Stimulated activated CD4-positive, alpha-beta T cell treated with anti-CD3 and anti-CD28 coated beads, Interleukin-15, amount 100 ng/mL, for 1 hour (primary cell): ENCODE measurements at places on chromosomes 13 and 19.

DNA sequence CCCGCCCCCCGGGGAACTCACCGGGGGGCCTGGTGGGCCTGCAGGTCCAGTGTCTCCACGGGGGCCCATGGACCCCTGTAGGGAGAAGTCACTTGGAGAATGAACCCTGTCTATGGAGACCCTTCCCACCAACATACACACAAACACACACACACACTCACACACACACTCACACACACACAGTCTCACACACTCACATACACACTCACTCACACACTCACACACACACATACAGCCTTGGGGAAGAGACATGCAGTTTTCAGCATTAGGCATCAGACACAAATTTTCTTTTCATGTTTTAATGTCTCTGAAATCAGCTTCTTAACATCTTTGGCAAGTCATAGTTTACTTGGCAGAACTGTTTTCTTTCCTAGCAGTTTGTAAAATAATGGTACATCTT lies 31.0 kb upstream of the OLFM2 start:
- DNase-seq: no peak

GRCh38 chr19:45569619-45570421 lies 14.8 kb downstream of the OPA3 start:
- peak; percentile 42 for DNase-seq

DNA sequence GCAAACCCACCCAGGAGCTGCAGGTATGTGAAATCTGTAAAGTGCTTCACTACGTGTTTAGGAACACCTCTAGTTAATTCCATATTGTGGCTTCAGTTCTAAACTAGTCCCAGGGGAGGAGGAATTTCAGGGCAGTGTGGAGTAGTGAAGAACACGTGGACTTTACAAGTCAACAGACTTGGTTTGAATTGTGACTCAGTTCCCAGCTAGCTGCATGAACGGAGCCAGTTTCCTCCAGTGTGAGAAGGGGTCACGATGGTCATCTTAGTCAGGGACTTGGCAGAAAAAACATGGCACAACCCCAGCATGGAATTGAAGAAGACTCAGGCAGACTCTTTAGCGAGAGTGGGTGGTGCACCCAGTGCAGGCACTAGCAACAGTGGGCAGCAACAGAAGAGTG lies 175.7 kb upstream of the UBL3 start:
- no peak for DNase-seq

GRCh38 chr19:58356766-58357480 lies 3.6 kb upstream of the A1BG start:
- no peak for DNase-seq

GRCh38 chr19:4369888-4370260 lies 26.5 kb downstream of the MPND start:
- peak; percentile 53 for DNase-seq

DNA sequence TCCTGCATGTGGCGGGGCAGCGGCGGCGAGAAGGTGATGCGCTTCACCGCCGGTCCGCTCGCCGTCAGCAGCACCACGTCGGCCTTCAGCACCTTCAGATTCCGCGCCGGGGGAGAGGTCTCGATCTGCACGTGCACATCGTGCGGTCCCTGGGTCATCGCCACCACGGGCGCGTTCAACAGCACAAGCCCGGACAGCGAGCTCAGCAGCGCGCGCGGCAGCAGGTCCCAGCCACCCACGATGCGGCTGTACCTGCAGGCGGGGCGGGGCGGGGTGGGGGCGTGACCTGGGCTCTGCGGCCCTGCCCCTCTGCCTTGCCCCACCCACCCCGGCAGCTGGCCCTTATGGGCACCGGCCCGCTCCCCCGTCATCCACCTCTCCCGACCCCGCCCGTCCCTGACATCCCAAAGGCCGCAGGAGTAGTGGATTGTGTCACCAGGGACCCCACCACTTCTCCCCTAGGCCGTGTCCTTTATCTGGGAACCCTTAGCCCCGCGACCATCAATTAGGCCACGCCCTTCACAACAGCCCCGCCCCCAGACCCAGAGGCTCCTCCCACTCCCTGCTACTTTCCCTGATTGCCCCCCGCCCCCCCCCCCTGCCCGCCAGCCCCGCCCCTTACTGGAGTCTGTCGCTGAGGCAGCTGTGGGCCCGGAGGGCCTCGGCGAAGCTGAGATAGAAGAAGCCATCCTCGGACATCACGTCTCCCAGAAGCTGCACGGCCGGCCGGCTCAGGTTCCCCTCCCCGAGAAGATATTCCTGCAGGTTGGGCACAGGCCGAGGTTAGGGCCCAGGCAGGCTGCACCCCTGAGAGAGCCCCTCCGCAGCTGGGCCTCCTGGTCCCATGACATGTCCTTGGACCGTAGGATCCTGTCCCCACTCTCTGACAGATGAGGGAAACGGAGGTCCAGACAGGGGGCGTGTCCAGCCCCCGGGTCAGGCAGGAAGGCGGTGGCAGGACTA lies 6.1 kb downstream of the IL4I1 start:
- DNase-seq: peak; percentile 47
